Stimulated activated CD4-positive, alpha-beta T cell treated with anti-CD3 and anti-CD28 coated beads, Interleukin-12 subunit alpha, Interleukin-12 subunit beta, amount 100 ng/mL, for 4 hours (primary cell): ENCODE measurements at places on chromosomes 11 and 22.

DNA sequence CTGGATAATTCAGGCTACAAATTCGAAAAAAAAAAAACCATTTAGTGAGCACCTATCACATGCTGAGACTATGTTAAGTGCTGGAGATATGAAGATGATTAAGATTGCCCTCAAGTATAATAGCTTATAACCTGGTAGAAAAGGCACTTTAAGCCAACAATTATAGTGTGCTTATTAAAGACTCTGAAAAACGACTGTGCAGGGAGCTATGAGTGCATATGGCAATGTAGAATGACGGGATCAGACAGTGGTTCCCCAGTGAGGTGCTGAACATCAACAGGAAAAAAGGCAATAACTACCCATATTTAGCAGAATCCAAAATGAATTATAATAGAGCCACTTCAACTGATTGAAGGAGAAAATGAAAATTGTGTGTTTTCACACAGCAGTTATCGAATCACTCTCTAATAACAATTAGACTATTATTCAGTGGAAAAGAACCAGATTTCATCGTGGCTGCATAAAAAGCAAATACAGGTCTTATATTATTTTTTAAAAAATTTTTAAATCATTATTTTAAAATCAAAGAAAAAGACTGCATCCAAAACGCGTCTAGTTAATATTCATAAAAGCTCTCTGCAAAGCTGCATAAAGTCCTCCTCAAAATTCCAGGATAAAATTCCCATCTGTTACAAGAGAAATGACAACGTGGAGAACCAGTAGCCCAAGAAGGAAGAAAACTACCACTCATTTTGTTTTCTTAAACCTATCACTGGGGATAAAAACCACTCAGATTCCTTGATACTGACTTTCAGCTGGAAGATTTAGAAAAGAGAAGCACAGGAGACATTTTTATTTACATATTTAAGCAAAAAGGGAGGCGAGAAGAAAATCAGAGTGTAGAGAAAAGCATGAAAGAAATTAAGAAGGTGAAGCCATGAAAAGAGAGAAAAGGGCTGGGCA, 1.1 kb downstream of the MTMR2 start:
- no peak for DNase-seq

- DNase-seq, result no peak
Observed at GRCh38 chr11:95926726-95927125, 2.8 kb upstream of the MTMR2 start.

DNA sequence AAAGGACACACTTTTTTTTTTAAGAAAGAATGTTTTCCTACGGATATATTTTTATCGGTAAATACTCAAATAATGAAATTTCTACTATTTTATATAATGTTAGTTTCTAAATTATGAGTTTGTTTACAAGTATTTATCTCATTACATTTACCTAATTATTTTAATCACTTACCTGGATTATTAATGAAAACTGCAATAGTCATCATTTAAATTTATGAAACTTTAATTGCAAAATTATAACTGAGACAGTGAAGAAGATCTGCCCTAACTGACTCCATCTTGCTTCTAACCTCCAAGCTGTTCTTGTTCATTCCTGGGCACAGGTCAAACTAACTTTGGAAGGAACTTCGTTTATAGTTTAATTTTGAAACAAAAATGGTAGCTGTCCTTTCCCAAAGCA, 25.2 kb upstream of the VSTM5 start:
- no peak for DNase-seq

- no peak for DNase-seq
Observed at GRCh38 chr11:3164138-3164551, 965 bp downstream of the OSBPL5 start.

DNA sequence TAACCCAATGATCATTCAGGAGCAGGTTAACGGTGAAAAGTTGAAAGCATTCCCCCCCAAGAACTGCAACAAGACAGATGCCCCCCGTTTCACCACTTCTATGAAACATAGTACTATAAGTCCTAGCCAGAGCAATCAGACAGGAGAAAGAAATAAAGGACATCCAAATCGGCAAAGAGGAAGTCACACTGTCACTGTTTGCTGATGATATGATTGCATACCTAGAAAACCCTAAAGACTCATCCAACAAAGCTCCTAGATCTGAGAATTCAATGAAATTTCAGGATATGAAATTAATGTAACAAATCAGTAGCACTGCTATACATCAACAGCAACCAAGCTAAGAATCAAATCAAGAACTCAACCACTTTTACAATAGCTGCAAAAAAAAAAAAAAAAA, 32.8 kb downstream of the PIWIL3 start:
- no peak for DNase-seq

DNA sequence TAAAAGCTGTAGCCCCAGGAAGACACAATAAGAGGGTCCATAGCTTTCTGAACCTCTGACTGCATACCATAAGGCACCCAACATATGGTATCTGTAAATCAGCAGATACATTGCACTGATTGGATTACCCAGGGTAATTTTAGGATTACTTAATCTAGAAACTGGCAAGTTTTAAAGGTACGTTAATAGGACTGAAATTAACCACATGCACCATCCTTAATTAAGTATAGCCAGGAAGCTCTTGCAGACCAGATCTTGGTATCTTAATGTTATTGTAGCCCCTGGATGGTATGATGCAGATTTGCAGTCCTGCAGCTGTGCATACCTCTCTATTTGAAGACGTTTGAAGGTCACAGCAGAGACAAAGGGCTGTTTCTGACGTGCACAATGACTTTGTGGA, 72.8 kb downstream of the ARHGAP42 start:
- no peak for DNase-seq

- DNase-seq, result no peak
Observed at GRCh38 chr11:131618201-131618600, 247.8 kb downstream of the NTM start.

DNA sequence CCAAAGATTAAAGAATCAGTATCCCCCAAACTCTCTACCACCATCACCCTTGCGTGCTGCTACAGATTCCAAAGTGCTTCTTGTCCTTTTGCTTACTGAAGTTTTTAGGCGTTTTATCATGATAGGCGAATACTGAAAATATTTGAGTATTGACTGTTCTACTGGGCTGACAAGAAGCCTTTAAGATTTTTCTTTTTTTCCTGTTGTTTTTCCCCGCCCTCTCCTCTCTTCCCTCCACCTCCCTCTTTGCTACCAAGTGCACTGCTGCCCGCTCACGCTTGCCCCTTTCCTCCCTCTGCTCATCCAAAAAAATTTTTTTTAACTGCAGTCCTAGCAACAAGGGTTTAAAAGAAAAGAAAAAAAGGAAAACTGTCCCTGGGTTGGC, 679 bp downstream of the SPCS2 start:
- no peak for DNase-seq

- DNase-seq, result no peak
Observed at GRCh38 chr11:118175031-118175992, 1.1 kb downstream of the SCN2B start.

- DNase-seq, result no peak
Observed at GRCh38 chr22:49011379-49011768, 816.3 kb downstream of the BRD1 start.

GRCh38 chr11:118291477-118292135, 12.9 kb upstream of the CD3E start:
- DNase-seq, result no peak
